Fibroblast of the aortic adventitia (primary cell): ENCODE measurements at places on chromosomes 3 and 15. TPM values are rescaled to one million over a fixed set of nuclear protein-coding genes. Genes with fewer than 3 reads are reported as not detected.

The CIDEC gene
- total RNA-seq: not detected in 2 replicates

The SEMA3G gene
- total RNA-seq: 0.49 TPM in 1 of 2 replicates, not detected in the other

The REC114 gene
- not detected in 2 replicates for total RNA-seq

The RTP1 gene
- total RNA-seq: not detected in 2 replicates

The IP6K1 gene
- total RNA-seq: 29.6 TPM in 2 replicates
